Stimulated activated CD8-positive, alpha-beta memory T cell treated with anti-CD3 and anti-CD28 coated beads, Interleukin-15, amount 100 ng/mL, for 48 hours (primary cell): ENCODE measurements at places on chromosomes 3 and 15.

DNA sequence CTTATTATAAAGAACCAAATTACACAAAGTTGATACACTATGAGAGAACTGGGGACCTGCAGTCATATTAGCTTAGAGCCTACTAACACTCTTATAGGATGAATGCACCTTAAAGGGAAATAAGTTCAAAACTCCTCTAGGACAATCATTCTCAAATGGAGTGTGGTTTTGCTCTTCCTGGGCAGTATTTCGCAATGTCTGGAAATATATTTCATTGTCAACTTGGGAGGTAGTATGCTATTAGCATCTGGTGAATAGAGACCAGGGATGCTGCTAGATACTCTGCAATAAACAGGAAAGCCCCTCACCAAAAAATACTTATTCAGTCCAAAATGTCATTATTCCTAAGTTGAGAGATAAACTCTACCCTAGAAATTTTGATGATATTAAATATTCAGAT is 451.4 kb upstream of the ARPP21 start:
- DNase-seq = no peak

GRCh38 chr3:48662145-48662752 is 437 bp downstream of the CELSR3 start:
- DNase-seq = no peak

DNA sequence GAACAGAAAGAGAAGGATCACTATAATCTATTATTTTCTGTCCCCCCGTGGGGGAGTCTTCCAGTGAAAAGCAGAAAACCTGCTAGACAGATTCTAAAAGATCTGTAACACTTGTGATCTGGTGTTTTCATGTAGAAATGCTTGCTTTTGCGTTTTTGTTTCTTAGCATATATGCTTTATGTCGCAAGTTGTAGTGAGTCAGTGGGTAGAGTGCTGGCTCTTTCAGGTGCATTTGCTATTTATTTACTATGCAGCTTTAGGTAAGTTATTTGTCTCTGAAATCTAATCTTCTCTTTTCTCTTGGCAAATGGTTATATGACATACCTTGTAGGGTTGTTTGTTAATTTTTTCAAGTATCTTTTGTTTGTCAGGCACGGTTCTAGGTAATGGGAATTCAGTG is 9.4 kb downstream of the AKAP13 start:
- DNase-seq = no peak

DNA sequence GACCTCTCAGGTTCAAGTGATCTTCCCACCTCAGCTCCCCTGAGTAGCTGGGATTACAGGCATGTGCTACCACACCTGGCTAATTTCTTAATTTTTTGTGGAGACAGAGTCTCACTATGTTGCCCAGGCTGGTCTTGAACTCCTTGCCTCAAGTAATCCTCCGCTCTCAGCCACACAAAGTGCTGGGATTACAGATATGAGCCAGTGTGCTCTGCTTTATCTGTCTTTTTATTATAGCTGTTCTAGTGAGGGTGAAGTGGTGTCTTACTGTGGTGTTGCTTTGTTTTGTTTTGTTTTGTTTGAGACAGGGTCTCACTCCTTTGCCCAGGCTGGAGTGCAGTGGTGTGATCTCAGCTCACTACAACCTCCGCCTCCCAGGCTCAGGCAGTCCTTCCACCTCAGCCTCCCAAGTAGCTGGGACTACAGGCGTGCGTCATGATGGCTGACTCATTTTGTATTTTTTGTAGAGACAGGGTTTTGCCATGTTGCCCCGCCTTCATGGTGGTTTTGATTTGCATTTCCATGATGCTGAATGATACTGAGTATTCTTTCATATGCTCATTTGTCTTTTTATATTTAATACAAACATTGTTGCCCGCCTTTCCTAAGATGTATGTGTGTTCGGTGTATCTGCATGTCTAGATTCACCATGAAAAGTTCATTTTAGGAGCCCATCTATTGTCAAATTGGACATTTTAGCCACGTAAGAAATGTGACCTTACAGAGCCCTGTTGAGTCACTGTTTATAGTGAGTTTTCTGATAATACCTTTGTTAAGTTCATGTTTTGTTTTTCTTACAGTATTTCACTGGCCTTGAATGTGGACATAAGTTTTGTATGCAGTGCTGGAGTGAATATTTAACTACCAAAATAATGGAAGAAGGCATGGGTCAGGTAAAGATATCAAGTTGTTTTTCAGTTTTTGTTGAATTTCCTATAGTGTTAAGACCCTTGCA is 80.6 kb downstream of the ARIH1 start:
- DNase-seq = peak; percentile 11
